ENCODE measurements at places on chromosomes 12 and 14.

- no peak for DNase-seq
These were observed 257.1 kb downstream of the SSPN start for GRCh38 chr12:26452511-26452910.

DNA sequence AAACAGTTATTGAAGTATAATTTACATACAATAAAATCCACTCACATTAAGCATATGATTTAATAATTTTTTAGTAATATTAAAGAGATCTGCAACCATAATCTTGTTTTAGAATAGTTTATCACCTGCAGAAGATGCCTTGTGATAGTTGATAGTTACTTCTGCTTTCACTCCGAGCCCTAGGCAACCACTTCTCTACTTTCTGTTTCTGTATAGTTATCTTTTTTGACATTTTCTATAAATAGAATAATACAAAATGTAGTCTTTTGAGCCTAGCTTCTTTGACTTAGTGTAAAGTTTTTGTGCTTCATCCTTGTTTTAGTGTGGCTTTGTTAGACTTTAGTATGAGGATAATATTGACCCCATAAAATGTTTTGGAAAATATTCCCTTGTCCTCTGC, 111.0 kb downstream of the MNAT1 start:
- no peak for DNase-seq

GRCh38 chr14:80940146-80940545, 1.4 kb downstream of the CEP128 start:
- DNase-seq: no peak

DNA sequence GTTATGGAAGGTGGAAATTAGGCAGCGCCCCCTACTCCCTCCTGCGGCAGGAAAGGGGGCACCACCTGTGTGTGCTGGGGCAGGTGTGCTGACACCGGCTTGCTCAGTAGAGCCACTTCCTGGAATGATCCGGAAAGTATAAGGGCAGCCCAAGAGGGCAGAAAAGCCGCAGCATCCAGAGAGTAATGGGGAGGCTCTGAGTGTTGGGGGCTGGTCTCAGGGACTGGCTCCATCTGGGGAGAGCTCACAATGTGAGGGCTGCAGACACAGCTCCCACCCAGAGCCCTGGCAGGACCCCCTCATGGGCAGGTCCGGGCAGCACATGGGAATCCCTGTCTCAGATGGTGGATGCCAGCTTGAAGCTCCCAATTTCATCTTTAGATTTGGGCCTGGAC, 187.6 kb upstream of the C14orf180 start:
- DNase-seq: no peak

- DNase-seq: peak; percentile 62
These were observed 685 bp upstream of the MYL6B start for GRCh38 chr12:56151672-56152131.

DNA sequence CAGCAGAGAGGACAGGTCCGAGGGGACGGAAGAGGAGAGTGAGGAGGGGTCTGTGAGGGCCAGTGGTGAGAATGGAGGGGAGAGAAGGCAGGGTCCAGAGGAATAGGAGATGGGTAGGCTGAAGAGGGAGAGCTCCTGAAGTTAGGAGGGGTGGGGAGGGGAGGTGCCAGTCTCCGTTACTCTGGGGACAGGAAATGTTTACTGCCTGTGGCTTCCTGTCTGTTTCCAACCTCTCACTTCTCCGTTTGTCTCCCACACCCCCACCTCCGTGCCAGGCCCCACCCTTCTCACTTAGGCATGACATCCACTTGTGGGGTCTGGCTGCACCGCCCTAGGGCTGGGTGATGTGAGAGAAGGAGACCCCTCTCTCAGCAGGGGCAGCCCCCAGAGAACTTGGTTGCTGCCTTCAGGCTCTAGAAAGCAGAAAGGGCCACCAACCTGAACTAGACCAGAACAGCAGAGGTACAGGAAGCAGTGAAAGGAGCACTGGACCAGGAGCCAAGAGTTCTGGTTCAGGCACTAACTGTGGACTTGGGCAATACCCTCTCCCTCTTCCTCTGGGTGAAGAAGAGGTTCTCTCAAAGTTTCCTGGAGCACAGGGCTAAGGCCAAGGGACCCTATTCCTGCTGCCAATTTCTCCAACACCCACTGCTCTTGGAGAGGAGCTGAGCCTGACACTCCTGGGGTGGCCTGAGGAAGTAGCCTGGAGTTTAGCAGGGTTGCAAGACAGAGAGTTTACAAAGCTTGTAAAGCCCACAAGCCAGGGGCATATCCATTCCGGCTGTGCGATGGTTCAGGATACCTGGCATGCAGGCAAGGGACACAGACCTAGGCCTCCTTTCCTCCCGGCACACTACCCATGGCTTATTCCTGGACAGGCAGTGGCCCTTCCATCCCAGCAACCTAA, 5.5 kb downstream of the ITGA5 start:
- peak; percentile 55 for DNase-seq

- DNase-seq: no peak
These were observed 20.2 kb upstream of the CHGA start for GRCh38 chr14:92902726-92903125.

DNA sequence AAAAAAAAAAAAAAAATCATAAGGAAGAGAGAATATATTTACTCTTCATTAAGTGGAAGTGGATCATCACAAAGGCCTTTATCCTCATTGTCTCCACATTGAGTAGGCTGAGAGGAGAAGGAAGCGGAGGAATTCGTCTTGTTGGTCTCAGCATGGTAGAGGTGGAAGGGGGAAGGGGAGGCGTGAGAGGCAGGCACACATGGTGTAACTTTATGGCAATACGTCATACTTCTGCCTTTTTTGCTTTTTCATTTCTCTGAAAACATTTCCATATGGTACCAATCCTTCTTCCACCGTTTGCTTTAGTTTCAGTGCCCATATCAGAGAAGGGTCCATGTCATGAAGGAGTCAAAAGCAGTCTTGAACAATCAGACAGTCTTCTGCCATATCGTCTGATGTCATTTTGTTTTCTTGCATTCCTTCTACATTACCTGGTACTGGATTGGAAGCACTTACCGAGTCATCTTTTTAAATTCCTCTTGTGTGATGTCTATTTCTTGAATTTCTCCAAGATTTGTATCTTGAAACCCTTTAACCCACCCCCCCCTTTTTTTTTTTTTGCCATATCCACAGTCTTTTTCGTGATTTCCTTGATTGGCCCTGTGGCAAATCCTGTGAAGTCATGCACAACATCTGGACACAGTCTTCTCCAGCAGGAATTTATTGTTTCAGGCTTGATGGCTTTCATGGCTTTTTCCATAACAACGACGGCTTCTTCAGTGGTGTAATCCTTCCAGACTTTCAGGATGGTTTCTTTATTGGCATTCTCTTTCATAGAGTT, 8.9 kb downstream of the FUT8 start:
- no peak for DNase-seq

DNA sequence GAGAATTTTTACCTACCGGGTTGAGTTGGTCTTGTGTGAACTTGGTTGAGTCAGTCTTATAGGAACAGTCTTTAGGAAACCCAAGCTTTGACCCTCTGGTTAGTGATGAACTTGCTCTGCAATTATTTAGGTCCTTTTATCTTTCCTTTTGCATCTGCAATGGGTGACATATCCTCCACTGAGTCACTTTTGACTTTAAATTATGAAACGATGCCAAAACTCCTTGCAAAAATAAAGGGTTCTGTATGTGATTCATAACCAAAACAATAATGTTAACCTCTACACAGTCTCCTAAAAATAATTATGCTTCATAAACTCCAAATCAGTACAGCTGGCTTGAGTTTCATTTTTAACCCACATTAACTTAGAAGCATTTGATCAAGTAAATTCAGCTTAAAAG, 979.4 kb downstream of the GALC start:
- no peak for DNase-seq

- DNase-seq: no peak
These were observed at the start of gene CLEC12A for GRCh38 chr12:9971181-9971580. CLEC12A (plus strand) TSS chr12:9971409; CDS start chr12:9971597, 188 bp downstream.

- DNase-seq: no peak
These were observed 53.0 kb downstream of the CCDC91 start for GRCh38 chr12:28243310-28243633.

GRCh38 chr12:71010143-71010479, 89.6 kb upstream of the PTPRR start:
- no peak for DNase-seq

DNA sequence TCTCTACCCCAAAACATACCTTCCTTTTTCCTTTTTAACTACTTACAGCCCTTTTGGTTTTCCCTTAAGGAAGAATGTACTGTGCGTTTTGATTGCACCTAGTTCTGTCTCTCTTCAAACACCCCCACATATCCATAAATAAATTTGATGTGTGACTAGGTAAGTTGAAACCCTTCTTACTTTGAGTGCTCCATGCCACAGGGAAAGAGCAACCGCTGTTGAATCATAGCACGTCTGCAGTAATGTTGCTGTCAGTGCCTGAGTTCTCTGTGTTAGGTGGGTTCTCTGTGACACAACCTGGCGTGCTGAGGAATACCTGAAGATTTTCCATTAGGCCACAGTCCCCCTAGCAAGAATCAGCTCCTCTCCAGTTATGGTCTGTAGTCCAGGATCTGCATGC, 102.1 kb downstream of the FIGNL2 start:
- DNase-seq: no peak

DNA sequence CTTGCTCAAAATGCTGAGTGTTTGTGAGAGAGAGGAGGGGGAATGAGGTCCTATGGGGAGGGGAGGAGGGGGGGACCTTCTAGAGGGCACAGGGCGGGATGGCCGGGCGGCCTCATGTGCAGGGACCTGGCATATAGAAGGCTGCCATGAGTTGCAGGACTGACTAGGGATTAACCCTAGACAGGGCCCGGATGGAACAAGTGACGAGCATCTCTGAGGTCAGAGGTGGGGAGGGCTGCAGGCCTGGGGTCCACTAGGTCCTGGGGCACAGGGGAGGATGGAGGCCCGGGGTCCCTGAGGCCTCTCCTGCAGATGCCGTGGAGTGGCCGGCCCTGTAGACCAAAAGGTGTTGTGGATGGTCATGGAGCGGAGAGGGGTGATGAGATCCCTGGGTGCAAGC, 104.0 kb upstream of the EIF5 start:
- DNase-seq: no peak

DNA sequence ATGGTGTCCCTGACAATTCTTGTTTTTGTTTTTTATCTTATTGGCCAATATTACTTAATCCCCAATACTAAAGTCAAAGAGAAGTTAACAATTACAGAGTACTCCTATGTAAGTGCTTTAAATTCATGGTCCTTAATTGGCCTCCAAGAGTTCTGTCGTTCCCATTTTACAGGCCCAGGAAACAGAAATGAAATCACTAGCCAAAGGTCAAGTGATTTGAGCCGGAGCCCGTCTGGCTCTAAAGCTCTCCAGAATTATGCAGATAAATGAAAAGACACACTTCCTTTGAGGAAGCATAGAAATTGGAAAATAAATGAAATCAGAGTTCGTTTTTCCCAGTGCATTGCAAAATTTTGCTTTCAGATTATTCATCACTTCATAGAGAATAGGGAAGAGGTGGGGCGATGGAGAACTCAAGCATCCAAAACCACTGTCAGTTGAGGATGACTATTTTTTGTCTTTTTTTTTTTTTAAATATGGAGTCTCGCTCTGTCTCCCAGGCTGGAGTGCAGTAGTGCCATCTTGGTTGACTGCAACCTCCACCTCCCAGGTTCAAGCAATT, 78.5 kb downstream of the MAP1LC3B2 start:
- no peak for DNase-seq

GRCh38 chr14:104518659-104519350, 60.8 kb upstream of the C14orf180 start:
- no peak for DNase-seq

GRCh38 chr12:27148791-27149190, 66.4 kb upstream of the C12orf71 start:
- no peak for DNase-seq

GRCh38 chr12:58364389-58365086, 423.2 kb downstream of the ATP23 start:
- DNase-seq: no peak

DNA sequence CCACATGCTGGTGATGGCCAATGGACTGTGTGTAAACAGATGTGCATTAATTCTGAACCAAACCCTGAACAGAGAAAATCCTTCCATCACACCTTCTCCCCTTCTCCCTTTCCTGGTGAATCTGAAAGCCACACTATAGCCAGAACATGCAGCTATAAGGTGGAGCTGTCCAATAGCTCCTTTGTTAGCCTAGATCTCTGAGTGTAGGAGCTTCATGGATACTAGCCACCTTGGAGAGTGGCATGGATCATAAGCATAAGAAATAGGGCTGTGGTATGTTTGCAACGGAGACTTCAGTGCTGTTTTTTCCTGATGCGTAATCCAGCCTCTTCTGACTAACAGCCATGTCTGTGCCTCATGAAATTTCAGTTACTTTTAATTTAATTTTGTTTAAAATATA, 364.5 kb downstream of the BTG1 start:
- DNase-seq: no peak

- no peak for DNase-seq
These were observed 76.1 kb upstream of the RFX4 start for GRCh38 chr12:106506691-106507090.

DNA sequence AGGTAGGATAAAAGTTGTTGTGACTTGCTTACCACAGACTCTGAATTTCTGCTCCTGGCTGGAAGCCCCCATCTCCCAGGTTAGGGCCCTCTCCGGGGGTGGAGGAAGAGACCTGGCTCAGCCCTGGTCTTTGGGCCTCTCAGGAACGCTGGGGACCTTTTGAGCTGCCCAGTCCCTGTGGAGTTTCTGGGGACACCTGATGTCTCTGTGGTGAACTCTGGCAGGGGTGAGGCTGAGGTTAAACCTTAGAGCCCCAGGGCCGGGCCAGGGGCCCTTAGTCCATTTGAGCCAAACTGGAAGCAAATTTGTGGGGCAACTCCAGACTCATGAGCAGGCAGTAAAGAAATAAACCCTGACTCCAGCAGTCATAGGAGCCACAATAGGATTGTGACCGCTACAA, 112.1 kb downstream of the ADGRD1 start:
- peak; percentile 37 for DNase-seq

DNA sequence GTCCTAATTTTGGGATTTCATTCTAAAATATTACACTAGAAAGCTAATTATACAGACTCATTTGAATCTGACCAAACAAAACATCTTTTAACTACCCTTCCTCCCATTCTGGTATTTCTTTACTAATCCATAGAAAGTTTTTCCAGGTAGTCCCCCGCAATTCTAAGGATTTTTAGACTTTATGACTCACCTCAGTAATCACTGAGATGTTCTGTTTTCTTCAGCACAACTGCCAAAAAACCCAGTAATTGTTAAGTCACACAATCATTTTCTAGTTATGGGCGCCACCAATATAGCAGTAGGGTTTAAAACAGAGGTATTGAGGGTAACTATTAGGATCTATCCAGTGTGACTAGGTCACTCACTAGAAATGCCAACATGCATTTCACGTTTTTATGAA, 1.6 kb upstream of the ARID4A start:
- no peak for DNase-seq

DNA sequence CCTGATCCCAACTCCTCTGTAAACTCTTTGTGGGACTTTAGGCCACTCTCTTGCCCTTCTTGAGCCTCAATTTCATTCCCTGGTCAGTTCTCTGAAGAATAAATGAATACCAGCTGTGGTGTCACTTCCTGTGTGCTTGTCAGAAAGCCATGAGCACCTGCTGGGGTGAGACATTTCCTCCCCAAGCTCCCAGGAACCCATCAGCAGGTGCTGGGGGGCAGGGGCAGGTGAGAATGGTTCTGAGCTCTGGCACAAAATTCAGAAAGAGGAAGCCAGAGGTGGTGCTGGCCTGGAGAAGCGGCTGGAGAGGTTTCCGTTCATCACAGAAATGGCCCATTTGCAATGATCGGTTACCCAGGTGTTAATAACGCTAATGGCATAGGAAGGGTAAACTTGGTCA, 14.9 kb downstream of the LHX5 start:
- no peak for DNase-seq
